ENCODE measurements at places on chromosomes 2 and 18.

DNA sequence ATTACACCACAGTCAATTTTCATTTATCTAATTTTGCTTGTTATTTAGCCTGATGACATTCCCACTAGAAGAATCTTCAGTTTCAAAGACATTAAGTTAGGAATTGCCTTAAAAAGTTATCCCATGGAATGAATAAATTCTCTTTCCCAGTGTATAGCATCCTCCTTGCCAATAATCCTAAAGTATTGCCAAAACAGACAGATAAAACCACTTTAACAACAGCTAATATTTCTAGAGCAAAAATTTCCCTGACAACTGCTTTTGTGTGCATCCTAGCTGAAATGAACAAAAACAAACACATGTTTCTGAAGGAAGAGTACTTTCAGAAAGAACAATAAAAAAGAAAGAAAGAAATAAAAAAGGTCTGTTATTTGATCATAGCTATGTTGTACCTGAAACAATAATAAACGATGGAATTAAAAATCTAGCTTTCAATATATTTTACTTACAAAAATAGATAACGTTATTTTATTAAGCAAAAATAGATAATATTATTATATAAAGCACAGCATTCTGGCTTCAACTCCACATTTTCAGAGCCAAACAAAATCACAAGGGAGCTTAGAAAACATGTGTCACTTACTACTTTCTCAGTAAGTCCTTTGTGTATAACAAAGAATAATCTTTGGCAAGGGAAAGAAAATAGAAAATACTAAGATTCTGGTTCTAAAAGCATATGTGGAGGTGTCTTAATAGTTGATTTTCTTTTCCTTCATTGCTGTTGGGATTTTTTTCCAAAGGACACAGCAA lies 939.0 kb upstream of the CRIM1 start:
- no peak for DNase-seq
- no peaks in the 10 kb centered on the region for H3K36me3 ChIP-seq
- no peak overlapping the region for H3K4me3 ChIP-seq
- H3K4me1 ChIP-seq: peaks cover 1% of the 10 kb centered on the region

DNA sequence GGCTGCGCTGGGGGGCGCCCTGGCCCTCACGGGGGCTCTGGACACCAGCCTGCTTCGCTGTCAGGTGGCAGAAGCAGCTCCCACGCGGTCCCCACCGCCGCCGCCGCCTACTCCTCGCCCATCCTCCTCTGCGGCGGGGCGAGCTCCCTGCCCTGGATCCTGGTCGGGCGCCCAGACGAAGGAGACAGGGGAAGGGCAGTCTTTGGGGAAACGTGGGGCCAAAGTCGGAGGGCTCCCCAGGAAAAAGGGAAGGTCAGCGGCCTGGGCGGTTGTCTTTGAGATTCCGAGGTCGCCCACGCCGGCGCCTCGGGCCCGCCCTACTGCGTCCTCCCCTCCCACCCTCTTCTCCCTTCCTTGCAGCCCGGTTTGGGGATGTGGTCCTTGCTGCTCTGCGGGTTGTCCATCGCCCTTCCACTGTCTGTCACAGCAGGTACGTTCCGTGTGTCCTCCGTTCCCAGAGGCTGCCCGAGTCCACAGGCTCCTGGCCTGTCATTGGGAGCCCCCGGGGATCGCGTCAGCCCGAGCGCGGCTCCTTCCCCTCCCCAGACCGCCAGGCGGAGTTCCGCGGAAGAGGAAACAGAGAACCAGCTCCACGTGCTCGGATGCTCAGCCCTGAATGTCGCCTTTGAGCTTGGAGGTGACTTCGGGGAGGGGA lies 800 bp downstream of the IL1RL2 start:
- DNase-seq: no peak
- no peaks in the 10 kb centered on the region for H3K36me3 ChIP-seq
- H3K4me1 ChIP-seq: peaks cover 4% of the 10 kb centered on the region
- H3K4me3 ChIP-seq: peak overlapping the region; percentile 73

DNA sequence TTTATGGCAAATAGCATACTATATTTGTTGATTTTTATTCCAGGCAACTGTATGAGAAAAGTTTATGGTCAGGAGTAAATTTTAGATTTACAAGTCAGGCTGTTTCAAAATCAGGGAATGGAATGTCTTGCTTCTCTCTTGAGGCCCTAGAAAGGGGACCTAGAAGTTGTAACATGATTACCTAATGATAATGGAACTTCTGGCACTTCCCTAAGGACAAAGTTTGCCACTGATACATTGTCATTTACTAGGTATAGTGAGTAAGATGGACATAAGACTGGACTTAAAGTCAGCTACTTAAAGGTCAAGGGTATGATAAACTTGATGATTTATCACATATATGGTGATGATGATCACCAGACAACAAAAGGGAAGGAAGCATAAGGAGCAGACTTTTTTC lies 103.3 kb upstream of the VRK2 start:
- no peak overlapping the region for H3K27ac ChIP-seq
- H3K36me3 ChIP-seq: no peaks in the 10 kb centered on the region
- no peak for DNase-seq
- H3K27me3 ChIP-seq: no peaks in the 10 kb centered on the region

GRCh38 chr18:29849144-29849543 lies 1193.4 kb downstream of the DSC3 start:
- no peaks in the 10 kb centered on the region for H3K27me3 ChIP-seq
- H3K4me1 ChIP-seq: no peaks in the 10 kb centered on the region
- no peak overlapping the region for H3K4me3 ChIP-seq
- no peak for DNase-seq
- H3K36me3 ChIP-seq: no peaks in the 10 kb centered on the region

DNA sequence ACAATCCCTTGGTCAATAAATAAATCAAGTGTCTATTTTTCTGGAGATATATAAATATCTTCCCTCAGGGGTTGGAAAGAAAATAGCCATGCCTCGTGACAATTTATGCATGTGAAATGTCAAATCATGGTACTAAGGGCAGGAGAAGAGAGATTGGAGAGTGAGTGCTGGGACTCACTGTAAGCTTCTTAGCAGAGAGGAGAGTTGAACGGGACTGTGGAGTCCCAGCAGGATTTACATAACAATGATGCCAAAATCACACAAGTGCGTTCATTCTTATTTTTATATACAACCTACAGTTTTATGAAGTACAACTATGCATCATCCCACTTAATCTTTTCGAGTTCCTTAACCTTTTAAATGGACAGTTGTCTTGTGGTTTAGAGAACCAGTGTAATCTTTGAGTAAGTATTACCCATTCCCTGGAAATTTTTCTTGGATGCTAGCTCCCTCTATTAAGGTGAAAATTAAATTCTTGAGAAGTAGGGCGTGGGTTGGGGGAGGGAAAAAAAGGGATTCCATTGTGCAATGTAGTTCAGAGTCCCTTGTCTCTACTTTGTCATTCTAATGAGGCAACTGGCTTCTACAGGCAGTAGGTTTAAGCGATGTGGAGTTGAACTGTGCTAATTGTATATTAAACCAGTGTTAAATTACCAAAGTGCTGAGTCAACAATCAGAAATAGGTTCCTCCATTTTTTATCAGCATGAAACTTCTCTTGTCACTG lies 143.6 kb upstream of the EPHA4 start:
- no peak for DNase-seq
- no peak overlapping the region for H3K4me3 ChIP-seq
- peaks cover 2% of the 10 kb centered on the region for H3K36me3 ChIP-seq

DNA sequence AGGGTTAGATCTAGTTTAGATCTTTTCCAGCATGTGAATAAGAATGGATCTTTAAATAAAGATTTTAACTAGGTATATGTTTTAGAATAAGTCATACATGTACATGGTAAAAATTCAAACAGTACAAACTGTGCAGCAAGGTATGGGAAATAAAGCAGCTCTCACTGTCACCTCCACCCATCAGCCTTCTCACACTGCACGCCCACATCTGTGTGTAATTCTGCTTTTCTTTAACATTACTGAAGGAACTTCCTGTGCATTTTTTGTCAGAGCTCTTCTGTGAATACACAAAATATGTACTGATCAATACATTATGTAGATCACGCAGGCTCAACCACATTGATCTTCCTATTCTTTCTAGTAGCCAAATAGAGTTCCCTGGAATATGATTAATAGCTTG lies 3.4 kb downstream of the CASP8 start:
- H3K4me3 ChIP-seq: no peak overlapping the region
- DNase-seq: no peak
- H3K27ac ChIP-seq: no peak overlapping the region
- H3K4me1 ChIP-seq: peaks cover under 1% of the 10 kb centered on the region
- H3K36me3 ChIP-seq: no peaks in the 10 kb centered on the region

DNA sequence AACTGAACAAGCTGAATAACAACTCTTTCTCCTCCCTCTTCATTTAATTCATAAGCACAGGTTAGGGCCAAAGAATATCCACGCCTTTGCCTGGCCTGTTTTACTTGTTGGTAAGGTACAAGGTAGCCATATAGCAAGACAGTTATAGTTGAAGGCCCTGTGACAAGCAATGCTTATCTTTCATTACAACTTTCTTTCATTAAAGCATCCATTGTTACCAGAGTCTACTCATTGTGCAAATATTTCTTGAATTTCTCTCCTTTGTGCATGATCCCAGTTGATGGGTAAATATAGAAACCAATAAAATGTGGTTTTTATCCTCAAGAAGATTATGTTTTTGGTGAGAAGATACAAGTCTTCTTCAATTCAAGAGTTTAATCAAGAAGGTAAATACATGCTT lies 140.2 kb downstream of the UBE2E3 start:
- H3K4me1 ChIP-seq: peaks cover 4% of the 10 kb centered on the region
- H3K36me3 ChIP-seq: no peaks in the 10 kb centered on the region
- DNase-seq: no peak
- peaks cover 3% of the 10 kb centered on the region for H3K27me3 ChIP-seq
- no peak overlapping the region for H3K4me3 ChIP-seq

DNA sequence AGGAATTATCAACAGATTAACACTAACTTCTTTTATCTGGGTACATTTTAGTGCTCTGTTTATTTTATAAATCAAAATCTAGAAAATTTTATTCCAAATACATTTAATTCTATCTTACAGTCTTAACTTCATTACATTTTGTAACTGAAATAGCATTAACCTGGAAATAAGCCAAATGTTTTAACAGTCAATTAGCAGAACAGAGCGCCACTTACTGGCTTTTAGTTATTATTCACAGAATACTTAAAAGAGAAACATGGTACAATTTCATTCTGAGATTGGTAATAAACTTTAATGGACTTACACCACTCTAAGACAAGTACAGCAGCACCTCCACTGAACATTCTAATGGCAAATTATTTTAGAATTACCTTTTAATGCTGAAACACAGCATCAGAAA lies 38.6 kb downstream of the SS18 start:
- no peak overlapping the region for H3K27ac ChIP-seq
- no peak overlapping the region for H3K4me3 ChIP-seq
- H3K27me3 ChIP-seq: no peaks in the 10 kb centered on the region
- no peaks in the 10 kb centered on the region for H3K4me1 ChIP-seq
- no peak for DNase-seq

Data from progenitor cell of endocrine pancreas (in vitro differentiated cells).